ENCODE measurements at places on chromosomes 12 and 14.
A peak's percentile ranks its signal among the peaks of the same experiment; 100 is the strongest.

GRCh38 chr14:104993306-104993705 is 7.7 kb downstream of the CLBA1 start:
- DNase-seq: peak; percentile 45

DNA sequence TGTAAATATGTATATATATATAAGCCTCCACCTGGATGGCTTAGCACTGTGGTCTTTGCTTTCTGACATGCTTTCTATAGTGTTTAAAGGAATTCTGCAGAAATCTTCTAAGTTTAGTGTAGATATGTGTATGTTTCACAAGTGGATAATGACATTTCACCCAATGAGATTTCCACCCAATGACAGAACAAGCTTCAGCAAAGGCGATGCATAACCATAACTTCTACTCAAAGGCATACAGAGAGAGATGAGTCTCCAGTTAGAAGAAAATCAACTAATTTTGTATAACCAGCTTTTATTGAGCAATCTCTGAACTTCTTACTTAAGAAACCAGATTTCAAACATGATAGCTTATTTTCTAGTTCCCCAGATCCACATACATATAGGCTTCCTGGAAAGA is 134.0 kb downstream of the DYRK2 start:
- no peak for DNase-seq

DNA sequence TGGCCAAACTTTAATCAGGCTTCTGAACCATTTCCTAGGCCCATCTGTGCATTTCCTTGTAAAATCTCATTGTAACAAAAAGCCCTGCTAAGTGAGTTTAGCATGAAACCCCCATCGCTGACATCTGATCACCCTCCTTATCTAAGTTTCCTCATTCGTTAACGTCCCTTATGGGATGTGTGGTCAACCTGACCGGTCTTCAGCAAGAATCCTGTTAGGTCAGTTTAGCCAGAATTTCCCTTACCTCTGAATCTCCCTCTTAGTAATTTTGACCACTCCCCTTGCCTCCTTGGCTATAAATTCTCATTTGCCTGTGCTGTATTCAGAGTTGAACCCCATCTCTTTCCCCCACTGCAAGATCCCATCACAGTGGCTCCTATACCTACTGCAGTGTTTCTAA is 239.3 kb downstream of the RMST start:
- DNase-seq: peak; percentile 24

DNA sequence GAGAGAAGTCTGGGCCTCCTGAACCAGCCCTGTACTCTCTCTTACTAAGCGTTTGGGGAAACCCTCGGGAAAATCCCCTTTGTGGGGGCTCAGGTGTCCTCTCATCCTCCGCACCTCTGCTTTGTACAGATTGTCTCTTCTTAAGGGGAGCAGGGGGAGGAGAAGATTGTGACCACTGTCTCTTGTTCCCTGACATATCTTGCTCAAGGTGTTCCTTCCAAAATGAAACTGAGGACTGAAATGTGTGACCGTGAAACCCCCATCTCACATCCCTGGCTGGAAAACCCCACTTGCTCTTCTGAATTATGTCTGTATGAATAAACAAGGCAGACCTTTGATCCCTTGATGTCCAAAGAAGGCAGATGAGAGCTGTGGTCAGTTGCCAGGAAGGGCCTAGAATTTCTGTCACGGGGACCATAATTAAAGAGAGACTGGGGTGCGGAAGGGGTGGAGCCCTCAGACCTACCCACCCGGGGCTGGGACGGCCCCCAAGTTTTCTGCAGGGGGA is 369.8 kb downstream of the AACS start:
- DNase-seq: no peak

DNA sequence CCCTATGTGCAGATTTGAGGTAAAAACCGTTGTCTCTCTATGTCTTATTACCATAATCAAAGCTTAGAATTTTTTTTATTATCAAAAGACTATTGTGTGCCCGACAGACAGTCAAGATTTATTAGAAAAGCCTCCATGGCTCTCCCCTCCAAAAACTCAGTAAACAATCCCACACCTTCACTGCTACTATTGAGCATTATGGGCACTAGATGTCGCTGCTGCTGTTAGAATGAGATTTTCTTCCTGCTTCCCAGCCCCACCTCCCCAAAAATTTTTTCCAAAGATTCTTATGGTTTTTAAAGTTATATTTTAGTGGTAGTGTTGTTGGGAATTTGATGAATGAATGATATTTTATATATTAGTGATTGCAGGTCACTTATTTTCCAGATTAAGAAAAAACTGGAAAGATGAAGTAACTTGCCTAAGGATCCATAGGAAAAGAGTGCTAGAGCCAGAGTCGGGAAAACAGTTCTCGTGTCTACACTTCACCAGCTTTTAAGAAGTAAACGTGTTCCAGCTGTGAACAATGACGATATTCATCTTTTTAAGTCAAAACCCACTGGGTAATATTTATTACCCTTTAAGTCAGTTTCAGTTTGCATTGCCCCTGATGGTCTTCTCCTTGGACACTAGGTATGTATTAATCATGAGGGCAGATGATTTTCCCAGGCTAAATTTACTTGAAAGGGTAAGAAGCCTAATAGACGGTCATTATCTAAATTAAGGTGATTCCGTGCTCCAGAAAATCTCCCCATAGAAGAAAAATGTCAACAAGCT is 12.2 kb upstream of the FOXG1 start:
- DNase-seq: peak; percentile 83

DNA sequence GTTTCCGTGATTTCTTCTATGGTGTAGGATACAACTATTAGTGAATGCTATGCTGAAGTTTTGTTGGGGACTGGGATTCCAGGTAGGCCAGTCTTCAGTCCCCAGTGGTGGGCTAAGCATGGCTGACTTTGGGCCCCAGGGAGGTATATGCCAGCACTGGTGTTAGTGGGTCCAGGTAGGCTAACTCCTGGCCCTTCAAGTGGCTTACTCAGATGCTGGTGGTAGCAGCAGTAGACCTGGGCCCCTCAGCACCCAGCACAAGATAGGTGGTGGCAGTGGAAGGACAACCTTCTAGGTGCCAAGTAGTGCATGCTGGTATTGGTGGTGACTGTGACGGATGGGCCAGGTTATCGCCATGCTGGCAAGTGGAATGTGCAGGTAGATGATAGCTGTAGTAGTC is 955.1 kb downstream of the TMTC2 start:
- DNase-seq: no peak

DNA sequence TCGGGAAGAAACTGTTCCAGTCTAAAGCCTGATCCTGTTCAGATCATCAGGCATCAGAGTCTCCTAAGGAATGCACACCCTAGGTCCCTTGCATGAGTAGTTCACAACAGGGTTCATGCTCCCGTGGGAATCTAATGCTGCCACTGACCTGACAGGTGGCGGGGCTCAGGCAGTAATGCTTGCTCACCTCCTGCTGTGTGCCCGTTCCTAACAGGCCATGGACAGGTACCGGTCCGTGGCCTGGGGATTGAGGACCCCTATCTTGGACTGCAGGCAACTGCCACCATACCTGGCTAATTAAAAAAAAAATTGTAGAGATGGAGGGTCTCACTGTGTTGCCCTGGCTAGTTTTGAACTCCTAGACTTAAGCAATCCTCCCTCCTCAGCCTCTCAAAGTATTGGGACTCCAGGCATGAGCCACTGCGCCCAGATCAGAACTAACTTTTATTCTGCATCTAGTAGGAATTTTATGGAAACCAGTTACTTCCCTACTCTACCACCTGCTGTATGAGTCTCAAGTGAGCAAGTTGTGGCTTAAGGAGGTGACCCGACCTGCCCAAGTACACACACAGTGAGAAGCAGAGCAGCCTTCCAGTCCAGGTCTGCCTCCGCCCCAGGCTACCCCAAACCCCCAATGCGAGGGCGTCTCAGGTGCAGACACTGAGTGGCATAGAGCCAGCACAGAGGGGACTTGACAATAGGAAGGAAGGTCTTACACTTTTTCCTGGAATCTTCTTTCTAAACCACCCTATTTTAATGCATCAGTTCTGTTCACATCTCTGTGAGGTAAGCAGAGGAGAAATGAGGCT is 2.5 kb upstream of the PAPLN start:
- DNase-seq: peak; percentile 9
